ENCODE measurements at places on chromosomes 12 and 14. TPM values are rescaled to one million over a fixed set of nuclear protein-coding genes. Genes with fewer than 3 reads are reported as not detected.

Gene TSPAN8
- total RNA-seq: not detected

Gene GPR84
- total RNA-seq: not detected

Gene TTC6
- total RNA-seq: 0.06 TPM

Gene RESF1
- 190 TPM for total RNA-seq

Gene SVOP
- not detected for total RNA-seq

Gene ESR2
- total RNA-seq: 0.05 TPM

Gene SLC38A4
- not detected for total RNA-seq

Gene OASL
- 2.4 TPM for total RNA-seq

Gene HNRNPC
- total RNA-seq: 537 TPM

Gene ACOT6
- not detected for total RNA-seq

All from glomerular endothelial cell (primary cell).